ENCODE measurements at places on chromosomes 5 and 9.
A peak's percentile ranks its signal among the peaks of the same experiment; 100 is the strongest.

DNA sequence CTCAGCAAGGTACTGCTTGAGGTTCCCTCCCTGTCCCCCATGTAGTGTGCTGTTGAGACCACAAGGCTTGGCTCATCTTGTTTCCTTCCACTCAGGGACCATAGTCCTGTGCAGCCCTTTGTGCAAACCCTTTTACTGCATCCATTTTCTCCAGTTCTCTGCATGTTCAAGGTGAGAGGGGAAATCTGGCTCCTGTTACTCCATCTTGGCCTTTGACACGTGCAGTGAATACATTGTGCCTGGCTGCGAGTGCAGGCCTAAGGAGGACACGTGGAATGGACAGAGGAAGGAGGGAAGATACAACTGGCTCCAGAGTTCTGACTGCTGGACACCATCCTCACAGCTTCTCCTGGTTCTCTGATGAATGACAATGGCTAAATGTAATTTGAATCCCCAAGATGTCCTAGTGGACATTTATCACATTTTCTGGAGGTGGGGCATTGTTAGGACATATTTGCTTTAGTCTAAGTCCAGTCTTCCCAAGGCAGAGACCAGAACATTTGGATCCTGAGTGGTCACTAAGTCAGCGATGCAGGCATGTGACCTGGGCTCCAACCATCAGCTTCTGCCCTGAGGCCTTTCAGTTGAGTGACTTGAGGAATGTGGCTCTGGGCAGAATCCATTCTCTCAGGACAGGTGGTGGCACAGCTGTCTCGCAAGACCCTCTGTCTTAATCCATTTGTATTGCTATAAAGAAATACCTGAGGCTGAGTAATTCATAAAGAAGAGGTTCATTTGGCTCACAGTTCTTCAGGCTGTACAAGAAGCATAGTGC, 189.0 kb upstream of the DAP start:
- no peak for DNase-seq

DNA sequence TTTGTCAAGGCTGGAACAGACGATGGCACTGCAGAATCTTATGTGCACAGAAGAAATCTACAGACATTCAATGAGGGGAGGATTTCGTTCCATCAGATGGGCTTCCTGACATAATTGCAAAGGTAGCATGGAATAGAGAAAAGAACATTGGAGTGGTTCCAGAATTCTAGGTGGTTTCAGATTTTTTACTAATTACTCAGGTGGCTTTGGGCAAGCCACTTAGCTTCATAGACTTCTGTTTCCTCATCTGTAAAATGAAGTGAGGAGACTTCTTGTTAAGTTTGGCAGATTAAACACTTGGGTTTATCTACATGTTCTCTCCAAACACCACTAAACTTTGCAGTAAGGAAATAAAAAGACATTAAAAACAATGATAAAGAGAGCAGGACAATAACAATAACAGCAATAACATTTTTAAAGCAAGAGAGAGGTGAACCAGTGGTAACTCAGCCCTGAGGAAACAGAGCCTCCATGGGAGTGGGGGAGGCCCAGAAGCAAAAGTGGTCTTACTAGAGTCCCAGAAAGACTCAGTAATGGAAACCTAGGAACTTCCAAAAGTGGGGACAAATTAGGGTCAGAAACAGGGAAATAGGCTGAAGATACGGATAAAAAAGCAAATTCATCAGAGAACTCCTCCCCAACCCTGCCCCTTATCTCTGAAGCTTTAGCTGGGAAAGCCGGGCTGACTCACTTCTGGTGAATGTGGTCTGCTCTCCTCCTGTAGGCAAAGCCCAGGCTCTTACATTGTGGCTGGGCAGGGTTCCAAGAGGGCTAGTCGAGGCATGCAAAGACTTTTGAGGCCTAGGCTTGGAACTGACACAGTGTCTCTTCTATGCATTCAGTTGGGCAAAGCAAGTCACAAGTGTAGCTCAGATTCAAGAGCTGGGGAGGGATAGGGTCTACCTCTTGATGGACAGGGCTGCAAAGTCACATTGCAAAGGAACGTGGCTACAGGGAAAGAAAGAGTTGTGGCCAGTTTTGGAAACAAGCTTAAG, 11.8 kb upstream of the ACTBL2 start:
- DNase-seq: peak; percentile 92

DNA sequence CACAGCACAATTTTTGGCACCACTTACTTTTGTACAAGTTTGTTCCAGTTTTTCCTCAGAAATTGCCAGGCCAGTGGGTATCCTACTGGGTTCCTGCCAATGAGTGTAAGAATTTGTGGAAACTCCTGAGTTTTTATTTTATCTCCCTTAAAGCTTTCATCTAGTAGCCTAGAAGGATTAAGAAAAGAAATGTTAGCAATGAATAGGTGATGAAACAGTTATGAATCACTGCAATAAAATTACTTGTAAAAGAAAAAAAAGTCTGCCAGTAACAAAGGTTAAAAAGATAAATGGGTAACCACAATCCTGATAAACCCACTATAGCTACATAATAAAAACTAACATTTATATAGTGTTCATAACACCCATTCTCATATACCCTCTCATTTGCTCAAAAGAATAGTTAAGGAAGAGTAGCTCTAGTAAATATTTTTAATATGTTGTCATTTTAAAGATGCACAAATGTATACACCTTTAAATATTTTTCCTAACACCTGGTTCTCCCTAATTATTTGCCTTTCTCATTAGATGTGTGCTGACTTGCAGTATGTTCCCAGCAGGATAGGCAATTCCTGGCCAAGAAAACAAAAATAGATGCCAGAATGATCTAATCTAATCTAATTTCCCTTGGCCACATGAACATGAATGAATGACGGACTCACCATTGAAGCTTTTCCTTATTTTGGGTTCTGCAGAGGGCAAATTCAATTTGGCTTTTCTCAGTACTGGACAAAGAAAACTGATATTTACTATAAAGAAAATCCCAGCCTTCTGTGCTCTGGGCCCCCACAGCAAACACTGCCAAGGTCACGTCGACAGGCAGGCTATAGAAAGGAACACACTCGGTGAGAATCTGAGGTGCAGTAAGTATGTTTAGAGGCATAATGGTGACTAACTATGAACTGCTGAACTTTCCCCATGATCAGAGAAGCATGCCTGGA, 26.4 kb downstream of the ERAP1 start:
- peak; percentile 39 for DNase-seq

- DNase-seq: no peak
These were observed 2278.0 kb upstream of the WWC1 start for GRCh38 chr5:166013415-166013814.

- DNase-seq: peak; percentile 39
These were observed 1.1 kb upstream of the CNTFR start for GRCh38 chr9:34590381-34591247.

GRCh38 chr5:64164166-64164565, 1.5 kb upstream of the RNF180 start:
- DNase-seq: peak; percentile 10

GRCh38 chr9:34377404-34377746, 677 bp upstream of the MYORG start:
- no peak for DNase-seq

GRCh38 chr9:72464857-72465592, 56.4 kb upstream of the TMC1 start:
- no peak for DNase-seq

GRCh38 chr5:141512911-141513626, 24.2 kb downstream of the PCDHGC5 start:
- DNase-seq: peak; percentile 22

DNA sequence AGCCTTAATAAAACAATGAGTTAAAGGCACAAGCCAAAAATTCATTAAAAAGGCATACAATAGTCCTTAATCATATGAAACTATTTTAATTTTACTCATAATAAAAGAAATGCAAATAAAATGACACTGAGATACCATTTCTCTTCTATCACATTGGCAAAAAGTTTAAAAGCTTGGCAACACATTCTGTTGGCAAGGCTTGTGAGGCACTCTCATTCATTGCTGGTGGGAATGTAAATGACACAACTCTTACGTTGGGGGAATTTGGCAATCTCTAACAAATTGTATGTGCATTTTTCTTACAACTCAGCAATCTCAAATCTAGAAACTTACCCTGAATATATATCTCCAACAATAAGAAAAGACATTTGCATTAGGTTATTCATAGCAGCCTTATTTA, 111.6 kb downstream of the PRELID2 start:
- no peak for DNase-seq

- peak; percentile 19 for DNase-seq
These were observed 8.3 kb downstream of the UBE2D2 start for GRCh38 chr5:139569270-139569955.

- no peak for DNase-seq
These were observed 127.6 kb downstream of the TMEM174 start for GRCh38 chr5:73300337-73301207.

GRCh38 chr5:57761513-57761912, 278.9 kb upstream of the ACTBL2 start:
- DNase-seq: no peak

- peak; percentile 17 for DNase-seq
These were observed 681.8 kb downstream of the SEMA5A start for GRCh38 chr5:8864053-8864452.

DNA sequence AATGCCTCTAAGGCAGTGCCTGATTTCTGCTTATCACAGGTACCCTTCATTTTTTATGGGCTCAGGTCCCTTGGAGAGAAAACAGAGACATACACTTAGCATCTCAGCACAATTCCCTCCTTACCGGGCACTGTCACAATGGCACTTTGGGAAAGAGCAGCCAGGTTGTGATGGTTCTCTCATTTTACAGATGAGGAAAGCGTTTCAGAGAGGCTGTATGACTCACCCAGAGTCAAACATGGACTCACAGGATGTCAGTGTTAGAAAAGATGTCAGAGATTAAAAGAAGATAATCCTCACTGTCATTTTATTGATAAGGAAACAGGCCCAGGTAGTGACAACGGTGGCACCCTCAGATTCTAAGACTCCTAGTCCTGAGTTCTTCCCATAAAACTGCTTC, 12.0 kb upstream of the SLC31A2 start:
- no peak for DNase-seq
